GM18507 (cell line): ENCODE measurements at places on chromosomes 12 and 14.

DNA sequence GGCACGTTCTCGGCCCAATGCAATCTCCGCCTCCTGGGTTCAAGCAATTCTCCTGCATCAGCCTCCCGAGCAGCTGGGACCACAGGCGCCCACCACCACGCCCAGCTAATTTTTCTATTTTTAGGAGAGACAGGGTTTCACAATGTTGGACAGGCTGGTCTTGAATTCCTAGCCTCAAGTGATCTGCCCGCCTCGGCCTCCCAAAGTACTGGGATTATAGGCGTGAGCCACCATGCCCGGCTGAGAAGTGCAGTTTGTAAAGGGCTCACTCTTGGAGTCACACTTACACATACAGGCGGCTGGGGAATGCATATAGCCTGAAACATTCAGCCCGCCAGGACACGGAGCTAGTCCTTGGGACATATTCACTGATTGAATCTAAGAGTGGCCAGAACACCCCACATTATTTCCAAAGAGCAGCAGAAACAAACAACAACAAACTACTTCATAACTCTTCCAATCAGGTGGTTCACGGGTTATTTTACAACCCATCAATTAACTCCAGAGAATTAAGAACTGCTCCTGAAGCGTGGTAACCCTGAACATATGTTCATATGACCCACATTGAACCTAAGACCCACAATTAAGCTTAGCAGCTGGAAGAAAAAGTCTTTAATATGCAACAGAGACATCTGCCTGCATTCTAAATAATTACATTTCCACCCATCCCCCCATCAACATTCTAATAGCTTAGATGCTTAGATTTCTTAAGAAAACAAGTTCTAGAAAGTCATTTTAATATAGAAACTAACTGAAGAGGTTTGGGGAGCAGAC, 49.2 kb downstream of the SSH1 start:
- DNase-seq = no peak

DNA sequence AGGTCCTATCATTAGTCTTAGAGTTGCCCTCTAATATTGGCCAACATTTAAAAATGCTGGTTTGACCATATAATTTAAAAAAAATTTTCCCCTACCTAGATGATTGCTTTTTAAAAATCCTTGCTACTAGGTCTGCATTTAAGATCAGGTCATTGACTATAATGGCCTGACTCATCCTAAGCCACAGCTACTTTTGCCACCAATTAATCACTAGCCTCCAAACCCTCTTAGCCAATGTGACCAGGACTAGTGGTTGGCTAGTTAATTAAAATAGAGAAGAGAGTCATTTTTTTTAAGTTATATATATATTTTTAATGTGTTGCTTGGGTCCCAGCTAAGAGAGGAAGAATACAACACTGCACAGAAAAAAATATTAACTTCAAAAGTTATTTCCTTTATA, 57.5 kb downstream of the SOS2 start:
- no peak for DNase-seq

- DNase-seq = no peak
These were observed 1299.9 kb downstream of the FSCB start for GRCh38 chr14:43207189-43207588.

GRCh38 chr14:83120187-83120586, 1586.5 kb upstream of the SEL1L start:
- DNase-seq = no peak
